Kidney glomerular epithelial cell (primary cell): ENCODE measurements at places on chromosomes 1 and 21.

GRCh38 chr1:22414244-22414751 is 37.4 kb upstream of the ZBTB40 start:
- peak; percentile 44 for DNase-seq

DNA sequence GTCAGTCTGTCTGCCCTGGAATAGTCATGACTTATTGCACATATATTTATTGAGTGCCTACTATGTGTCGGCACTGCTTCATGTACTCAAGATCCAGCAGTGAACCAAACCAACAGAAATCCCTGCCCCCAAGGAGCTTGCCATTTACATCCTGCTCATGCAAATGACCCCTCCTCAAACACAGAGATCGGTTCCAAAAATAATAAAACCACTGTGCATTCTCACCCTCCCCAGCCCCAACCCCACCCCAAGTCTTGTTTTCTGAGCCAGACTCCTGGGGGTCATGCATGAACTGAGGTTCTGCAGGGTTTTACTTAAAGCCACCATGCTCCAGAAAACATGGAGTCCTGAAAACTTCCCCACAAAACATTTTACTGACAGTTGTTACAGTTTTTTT is 61.9 kb downstream of the KIAA0040 start:
- no peak for DNase-seq

- no peak for DNase-seq
Measured at GRCh38 chr1:11720033-11720376, 15.9 kb upstream of the AGTRAP start.

GRCh38 chr21:28235169-28235895 is 757.3 kb downstream of the LTN1 start:
- DNase-seq = no peak

DNA sequence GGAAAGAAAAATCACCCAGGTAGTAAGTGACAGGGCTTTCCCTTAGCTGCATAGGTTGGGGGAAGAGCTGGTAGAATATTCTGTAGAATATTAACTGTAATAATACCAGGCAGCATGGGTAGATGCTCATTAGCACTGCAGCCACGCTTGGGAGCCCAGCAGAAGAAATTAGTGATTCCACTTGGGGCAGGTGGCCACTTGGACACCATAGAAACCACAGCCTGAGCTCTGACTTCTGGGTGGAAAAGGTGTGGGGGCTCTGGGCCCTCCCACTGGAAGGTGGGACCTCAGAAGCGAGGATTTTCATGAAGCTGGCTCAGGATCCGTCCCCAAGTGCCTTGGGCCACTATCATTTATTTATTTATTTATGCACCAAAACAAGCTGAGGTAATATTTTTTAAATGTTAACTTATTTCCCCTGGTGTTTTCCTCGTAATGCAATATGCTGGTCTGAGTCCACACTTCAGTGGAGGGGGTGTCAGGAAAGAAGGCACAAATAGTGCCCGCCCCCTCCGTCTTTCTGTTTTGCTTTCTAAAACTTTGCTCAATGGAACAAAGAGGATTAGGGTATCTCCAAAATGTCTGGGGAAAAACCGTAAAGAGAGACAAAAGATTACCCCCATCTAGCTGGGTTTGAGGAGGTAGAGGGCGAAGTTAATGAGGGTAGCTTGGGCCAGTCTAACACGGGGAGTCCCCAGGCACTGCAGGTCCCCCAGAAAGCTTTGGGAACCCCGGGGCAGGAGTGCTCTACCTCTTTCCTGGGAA is 75.2 kb upstream of the GADD45A start:
- DNase-seq = no peak

DNA sequence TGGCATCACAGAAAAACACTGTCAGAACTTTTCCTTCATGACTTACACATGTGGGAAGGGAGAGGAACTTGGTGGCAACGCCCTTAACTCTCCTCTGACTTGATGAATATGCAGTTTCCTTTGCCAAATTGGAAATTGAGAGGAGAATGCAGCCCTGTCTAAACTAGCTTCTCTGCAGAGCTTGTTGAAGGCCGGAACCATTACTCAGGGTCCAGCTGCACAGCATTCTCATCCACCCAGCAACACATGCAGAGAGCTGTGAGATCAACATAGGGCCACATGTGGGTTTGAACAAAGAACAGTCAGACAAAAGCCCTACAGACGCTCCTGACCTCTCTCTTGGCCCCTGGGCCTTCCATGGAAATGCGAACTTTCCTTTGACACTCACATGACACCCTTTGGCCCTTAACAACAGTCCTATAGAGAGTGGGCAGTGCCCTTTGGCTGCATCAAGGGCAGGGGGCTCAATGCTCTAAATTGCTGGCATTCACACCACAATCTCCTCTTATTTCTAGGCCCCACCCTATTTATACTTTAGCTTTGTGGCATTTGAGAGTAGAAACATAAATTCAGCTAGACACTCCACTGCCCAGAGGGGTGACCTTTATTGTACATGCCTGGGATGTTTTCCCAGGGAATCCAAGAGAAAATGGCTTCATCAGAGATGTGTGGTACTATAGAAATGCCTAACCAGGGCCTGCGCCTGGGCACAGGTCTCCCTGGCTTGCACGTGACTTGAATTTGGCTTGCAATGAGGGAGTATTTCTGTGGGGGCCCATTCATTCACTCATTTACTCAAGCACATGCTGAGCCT is 64.4 kb downstream of the CDC7 start:
- DNase-seq = no peak

- no peak for DNase-seq
Measured at GRCh38 chr1:234887016-234887900, 241.4 kb downstream of the TOMM20 start.
